ENCODE measurements at places on chromosomes 4 and X. TPM values are rescaled to one million over a fixed set of nuclear protein-coding genes. Genes with fewer than 3 reads are reported as not detected.
A peak's percentile ranks its signal among the peaks of the same experiment; 100 is the strongest.

DNA sequence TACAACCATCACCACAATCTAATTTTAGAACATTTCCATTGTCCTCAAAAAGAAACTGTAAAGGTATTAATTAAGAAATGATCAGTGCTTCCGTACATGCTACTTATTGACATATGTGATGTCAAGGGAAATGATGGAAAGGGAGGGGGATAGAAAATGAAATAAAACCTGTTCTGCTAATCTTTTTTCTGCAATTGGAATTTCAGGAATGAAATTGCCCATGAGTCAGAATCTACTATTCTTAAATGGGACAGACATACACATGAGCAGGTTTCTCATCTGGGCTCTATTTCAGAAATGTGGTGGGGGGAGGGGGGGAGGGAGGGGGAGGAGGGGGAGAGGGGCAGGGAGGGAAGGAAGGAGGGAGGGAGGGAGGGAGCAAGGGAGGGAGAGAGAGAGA, 91.0 kb downstream of the SHROOM4 start:
- DNase-seq = no peak

FGF16 gene
- not detected for total RNA-seq

CDK16 gene
- 116 TPM for total RNA-seq

DNA sequence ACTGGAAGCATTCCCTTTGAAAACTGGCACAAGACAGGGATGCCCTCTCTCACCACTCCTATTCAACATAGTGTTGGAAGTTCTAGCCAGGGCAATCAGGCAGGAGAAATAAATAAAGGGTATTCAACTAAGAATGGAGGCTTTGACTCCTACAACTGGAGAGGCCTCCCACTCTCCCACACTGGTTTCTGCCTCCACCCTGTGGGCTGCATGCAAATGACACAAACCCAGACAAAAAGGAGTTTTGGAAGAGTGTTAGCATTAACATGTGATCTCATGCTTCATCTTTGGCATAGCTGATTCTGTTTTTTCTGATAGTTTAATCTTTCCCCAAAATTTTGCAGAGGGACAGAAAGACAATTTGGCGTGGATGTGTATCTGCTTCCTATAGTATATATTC, 80.8 kb upstream of the IQCM start:
- no peak for DNase-seq

DNA sequence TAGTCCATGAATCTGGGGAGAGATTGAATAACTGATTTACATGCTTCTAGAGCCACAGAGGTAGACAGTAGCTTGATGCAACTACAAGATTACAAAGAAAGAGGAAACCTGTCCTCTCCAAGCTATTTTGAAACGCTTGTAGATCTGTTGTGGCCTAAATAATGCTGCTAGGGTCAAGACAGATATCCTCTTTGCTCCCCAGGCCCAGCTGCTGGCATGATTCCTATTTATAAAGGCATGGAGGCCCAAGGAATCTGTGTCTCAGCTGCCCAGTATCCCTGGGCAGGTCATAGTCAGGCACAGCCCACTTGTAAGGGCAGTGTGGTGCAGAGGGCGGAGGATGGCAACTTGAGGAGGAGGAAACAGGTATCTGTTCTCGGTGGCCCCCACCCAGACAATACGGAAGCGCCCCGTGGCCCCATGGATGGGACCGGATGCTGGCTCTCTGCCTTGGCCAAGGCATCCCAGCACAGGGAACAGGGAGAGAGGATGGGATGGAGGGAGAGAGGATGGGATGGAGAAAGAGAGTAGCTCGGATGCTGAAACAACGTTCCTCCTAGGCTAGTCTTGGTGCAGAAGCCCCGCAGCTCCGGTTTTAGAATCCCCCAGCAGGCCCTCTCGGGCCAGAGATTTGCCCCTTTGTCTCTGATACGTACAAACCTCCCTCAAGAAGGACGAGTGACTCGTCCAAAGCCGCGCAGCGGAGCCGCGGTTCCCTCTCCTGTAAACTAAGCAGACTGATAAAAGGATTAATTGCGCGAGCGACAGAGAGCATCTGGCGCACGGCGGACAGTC, 767 bp upstream of the SMIM20 start:
- peak; percentile 69 for DNase-seq

GRCh38 chrX:7372825-7373525, 225.0 kb upstream of the PUDP start:
- DNase-seq = no peak

SPANXN4 gene
- not detected for total RNA-seq

GRCh38 chr4:110107866-110108265, 90.5 kb downstream of the ELOVL6 start:
- DNase-seq = no peak

DNA sequence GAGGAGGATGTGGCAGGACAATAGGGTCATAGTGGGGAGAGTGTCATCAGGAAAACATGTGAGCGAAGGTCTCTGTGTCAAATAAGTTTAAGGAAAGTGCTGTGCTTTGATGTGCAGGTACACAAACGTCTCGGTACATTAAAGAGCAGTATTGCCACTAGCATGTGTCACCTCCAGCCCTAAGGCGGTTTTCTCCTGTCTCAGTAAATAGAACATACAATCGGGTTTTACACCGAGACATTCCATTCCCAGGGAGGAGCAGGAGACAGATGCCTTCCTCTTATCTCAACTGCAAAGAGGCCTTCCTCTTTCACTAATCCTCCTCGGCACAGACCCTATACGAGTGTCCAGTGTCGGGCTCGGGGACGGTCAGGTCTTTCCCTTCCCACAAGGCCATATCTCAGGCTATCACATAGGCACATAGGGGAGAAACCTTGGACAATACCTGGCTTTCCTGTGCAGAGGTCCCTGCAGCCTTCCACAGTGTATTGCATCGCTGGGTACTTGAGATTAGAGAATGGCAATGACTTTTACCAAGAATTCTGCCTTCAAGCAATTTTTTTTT, 684.5 kb downstream of the PDHA2 start:
- no peak for DNase-seq

- DNase-seq = peak; percentile 60
Measured at GRCh38 chr4:70892086-70892769, 9.9 kb upstream of the MOB1B start.

CENPVL1 gene
- total RNA-seq = not detected

DNA sequence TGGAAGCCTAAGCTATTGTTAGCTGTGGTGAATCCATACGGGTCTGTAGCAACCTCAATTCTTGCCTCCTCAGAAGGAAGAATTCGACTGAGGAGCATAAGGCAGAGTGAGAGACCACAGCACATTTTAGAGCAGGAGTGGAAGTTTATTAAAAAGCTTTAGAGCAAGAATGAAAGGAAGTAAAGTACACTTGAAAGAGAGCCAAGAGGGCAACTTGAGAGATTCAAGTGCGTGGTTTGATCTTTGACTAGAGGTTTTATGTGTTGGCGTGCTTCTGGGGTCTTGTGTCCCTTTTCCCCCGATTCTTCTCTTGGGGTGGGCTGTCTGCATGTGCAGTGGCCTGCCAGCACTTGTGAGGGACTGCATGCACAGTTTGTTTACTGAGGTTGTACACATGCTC, 880.6 kb upstream of the INTU start:
- DNase-seq = no peak

DNA sequence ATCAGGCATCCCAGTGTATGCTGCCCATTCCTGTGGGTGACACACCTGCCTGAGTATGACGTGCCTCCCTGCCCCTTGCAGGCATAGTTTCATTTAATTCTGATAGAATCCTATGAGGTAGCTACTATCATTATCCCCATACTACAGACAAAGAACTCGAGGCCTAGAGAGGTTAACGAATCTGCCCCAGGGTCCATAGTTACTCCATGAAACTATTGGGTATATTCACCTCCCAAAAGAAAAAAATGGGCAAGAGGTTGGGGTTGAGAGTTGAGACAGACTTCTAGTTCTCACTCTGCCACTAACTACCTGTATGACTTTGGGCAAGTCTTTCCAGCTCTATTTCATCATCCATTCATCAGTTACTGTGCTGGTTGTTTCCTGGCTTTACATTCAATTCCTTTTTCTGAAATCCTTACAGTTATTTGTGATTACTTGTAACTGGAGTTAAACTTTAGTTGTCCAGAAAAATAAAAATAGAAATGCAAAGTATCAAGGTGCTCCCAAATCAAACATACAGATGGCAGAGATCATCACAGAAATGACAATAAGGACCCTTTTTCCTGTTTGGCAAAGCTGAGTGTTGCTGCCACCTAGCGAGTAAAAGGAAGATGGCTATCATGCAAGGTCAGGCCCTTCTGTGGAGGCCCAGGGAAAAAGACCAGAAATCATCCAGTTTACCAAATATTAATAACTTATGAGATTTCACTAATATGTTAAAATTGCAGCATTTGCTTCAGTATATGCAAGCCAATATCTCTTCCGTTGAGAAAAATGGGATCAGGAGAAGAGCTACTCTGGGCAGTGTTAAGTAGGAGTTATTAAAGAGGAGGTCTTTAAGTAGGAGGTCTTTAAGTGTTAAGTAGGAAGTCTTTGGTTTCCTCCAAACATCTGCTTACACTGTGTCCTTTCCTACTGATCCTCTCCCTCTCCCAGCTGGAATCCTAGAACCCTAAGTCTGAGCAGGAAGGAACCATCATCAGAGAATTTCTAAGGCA, 17.1 kb upstream of the MAP7D3 start:
- DNase-seq = no peak

GRCh38 chr4:7778510-7779431, 160.9 kb downstream of the AFAP1 start:
- no peak for DNase-seq

HELT gene
- not detected for total RNA-seq

SORBS2 gene
- 578 TPM for total RNA-seq

GRCh38 chr4:47579235-47579634, 94.2 kb downstream of the ATP10D start:
- DNase-seq = no peak

DNA sequence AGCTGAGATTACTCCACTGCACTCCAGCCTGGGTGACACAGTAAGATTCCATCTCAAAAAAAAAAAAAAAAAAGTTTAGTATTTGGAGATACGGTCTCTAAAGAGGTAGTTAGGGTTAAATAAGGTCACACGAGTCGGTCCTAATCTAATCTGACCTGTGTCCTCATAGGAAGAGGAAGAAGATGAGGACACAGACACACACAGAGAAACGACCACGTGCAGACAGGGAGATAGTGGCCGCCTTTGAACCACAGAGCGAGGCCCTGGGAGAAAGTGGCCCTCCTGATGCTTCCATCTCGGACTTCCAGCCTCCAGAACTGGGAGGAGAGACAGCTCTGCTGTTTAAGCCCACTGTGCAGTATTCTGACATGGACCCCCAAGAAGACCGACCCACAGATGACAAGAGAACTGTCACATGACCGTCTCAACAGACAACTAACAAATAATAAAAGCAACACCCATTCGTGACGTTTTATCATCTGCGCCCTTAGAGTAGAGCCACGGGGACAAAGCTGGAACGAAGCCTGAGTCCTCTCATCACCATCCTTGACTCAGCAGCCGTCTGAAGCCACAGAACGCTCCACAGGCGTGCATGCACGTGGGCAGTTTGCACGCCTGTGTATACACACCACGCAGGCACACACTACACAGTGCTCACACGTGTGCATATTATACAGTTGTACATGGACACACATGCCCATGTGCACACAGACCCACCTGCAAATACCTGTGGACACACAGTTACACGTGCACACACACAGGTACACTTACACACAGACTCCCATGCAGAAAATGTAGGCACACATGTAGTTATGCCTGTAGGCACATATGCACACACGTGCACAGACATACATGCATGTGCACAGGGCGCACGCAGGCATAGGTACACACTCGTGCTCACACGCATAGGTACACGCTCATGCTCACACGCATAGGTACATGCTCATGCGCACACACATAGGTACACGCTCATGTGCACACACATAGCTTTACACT, 51.7 kb downstream of the FAM53A start:
- peak; percentile 29 for DNase-seq

DNA sequence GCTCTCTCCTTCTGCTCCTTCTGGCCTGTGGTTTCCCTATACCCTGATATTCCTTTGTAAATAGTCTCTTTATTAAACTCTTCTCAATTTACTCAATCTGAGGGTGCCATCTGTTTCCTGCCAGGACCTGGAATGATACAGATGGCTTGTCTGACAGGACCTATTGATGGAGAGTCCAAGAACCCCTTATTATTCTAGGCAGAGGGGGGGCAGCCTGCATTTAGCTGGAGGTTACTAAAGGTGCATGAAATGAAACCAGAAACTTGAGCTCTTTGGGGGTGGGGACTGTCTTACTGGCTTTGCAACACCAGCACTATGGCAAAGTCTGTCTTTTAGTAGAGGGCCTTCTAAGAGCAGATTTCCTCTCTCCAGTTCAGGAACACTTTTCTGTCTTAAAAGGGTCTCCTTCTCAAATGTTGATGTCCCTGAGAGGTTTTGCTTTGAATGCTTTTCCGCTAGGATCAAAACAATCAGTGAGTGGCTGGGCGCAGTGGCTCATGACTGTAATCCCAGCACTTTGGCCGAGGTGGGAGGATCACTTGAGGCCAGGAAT, 162.5 kb upstream of the MED14 start:
- DNase-seq = no peak

DNA sequence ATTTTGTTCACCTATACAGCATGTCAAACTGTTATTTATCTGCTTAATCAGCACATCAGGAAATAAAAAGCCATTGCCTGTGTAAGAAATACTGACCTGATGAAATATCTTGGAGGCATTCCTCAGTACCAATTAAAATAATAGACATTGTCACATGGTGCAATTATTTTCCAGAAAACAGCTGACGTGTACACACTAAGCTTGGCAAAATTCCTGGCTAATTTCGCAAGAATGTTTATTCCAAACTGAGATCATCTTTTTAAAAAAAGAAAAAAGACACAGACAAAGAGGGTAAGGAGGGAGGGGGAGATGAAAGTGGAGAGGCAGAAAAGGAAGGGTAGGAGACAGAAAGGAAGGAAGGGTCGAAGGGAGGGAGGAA, 61.9 kb upstream of the NFKB1 start:
- no peak for DNase-seq

DNA sequence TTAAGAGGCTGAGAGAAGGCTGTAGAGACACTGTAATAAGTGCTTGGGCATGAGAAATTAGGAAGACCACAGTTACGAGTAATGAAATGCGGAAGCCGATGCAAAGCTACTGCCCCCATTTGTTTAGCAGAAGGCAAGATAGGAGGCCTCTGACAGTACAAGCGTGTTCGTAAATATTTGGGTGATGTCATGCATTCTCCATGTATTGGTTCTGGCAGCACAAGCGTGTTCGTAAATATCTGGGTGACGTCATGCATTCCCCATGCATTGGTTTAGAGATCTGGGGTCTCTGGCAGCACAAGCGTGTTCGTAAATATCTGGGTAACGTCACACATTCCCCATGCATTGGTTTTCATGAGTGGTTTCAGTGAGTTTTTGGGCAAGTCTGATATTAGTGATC, 661.5 kb upstream of the FRG1 start:
- DNase-seq = no peak

DNA sequence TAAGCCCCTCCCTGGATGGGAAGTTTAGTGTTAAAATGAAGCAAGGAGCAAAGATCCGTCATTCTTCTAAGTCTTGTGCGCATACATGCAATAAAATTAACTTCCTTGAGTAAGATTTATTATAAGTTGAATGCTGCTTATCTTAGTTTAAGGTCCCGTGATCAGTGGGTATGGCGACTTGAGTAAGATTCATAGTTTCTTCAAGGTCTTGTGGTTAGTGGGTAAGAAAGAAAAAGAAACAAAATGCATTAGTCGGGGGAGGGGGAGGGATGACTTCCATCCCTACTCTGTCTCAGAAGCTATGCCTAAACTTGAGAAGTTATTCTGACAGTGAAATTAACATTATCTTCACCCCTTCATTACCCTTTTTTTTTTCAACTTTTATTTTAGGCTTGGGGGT, 127.3 kb upstream of the MAGEB16 start:
- DNase-seq = no peak
